ENCODE measurements at places on chromosomes 1 and 21. TPM values are rescaled to one million over a fixed set of nuclear protein-coding genes. Genes with fewer than 3 reads are reported as not detected.

GRCh38 chr1:232891656-232892317 lies 58.6 kb upstream of the NTPCR start:
- no peak for DNase-seq

- no peak for DNase-seq
Measured at GRCh38 chr1:110280126-110280525, 59.1 kb upstream of the RBM15 start.

- DNase-seq = no peak
Measured at GRCh38 chr1:69693921-69694675, 126.4 kb downstream of the LRRC7 start.

DNA sequence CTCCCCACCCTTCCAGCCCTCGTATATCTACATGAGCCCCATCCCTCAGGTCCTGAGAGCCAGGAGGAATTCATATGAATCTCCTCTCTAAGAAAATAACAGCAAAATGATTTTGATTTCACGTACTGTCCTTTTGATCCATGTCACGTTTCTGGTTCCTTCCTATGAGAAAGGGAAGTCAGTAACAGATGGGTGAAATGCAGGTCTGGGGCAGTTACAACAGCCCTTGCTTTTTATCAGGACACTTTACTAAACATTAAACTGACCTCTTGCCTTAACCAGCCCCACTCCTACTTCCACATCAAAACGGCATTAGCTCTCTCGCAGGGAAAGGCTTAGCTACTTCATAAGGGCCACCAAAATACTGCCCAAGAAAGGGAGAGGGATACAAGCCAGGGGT lies 59.0 kb downstream of the SPATA46 start:
- no peak for DNase-seq

DNA sequence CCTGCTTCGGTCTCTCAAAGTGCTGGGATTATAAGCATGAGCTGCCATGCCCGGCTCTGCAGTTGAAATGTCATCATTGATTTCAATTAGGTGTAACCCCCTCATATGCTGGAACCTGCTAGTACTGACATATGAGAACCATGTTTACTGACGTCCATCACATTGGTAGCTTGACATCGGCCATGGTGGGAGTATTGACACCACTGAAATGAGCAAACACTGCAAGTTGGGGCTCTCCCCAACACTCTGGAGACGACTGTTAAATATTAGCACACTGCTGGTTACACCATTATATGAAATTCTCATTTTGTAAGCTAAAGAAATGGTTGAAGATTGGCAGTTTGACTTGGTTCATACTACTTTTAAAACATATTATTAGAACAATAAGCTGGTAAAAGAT lies 63.7 kb downstream of the CNST start:
- DNase-seq = no peak

ADAMTS4 gene
- 0.66 TPM for total RNA-seq

S100A8 gene
- total RNA-seq = not detected

FGR gene
- 0.21 TPM for total RNA-seq

CXADR gene
- total RNA-seq = 0.33 TPM

SDE2 gene
- total RNA-seq = 27.1 TPM

Measured in activated CD4-positive, alpha-beta T cell treated with anti-CD3 and anti-CD28 coated beads, Interleukin-2, amount 10 ng/mL, durations not matched to agents 24 days and 14 days (primary cell).